AML-193 (cell line): ENCODE measurements at places on chromosomes 6 and 20.

DNA sequence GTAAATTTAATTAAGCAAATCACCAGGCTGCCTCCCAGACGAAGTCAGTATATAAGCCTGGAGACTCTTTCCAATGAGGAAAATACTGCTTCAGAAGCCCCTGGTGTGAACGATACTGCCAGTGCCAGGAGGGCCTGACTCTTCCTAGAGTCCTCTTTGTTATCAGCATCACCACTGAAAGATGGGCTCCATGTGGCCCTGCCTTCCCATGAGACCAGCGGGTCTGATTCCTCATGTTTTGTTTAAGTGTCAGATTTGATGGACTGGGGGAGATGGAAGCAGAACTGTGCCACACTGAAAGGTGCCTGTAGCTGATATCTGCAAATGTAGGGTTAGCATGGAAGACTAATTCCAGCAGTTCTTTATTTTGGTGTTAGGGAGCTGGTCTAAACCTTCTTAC is 7.9 kb downstream of the NQO2 start:
- DNase-seq: no peak

DNA sequence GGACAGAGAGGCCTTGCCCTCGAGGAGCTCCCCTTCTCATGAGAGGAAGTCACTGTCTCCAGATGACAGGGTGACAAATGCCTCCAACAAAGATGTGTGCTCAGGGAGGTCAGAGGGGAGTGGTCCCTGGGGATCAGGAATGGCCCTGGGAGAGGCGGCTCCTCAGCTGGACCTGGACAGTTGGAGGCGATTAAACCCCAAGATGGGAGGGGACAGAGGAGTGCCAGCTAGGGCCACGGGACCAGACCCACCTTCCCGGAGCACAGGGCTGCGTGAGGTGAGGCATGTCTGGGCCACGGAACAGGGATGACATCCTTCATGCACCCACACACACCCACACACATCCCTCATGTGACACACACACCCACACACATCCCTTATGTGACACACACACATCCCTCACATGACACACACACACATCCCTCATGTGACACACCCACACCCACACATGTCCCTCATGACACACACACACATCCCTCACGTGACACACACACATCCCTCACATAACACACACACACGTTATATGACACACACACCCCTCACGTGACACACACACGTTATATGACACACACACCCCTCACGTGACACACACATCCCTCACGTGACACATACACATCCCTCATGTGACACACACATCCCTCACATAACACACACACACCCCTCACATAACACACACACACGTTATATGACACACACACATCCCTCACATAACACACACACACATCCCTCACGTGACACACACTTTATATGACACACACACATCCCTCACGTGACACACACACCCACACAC is 57.4 kb upstream of the SLCO4A1 start:
- DNase-seq: no peak

DNA sequence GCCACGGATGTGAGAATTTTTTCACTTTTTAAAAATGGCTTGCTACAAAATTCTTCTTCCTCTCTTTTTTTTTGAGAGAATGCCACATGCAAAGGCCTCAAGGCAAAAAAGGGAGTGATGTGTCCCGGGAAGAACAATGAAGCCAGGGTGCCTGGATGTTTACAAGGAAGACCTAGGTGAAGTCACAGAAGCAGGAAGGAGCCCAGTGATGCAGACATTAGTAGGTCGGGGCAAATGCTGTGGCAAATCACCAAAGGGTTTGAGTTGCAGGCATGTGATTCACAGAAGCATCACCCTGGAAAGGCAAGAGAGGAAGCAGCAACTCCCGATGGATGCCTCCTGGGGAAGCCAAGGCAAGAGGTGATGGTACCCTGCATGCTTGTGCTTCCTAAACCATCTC is 46.8 kb downstream of the FARS2 start:
- DNase-seq: no peak

- DNase-seq: no peak
Measured at GRCh38 chr6:14436592-14437132, 319.1 kb downstream of the CD83 start.

DNA sequence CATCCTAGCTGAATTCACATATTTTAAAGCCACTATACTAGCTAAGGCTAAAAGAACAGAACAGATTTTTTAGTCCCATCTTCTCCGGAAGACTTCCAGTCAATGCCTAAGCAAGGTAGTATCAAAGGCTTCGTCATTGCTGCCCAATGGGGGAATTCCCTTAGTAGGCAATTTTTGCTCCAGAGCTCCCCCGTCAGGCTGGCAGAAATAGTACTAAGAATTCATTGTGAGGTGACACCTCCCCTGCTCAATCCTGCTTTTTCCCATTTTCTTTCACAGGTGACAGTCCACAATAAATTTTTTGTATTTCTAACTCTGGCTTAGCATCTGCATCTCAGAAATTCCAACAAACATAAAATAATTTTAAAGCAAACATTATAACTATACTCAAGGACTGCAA is 52.8 kb upstream of the SRSF6 start:
- peak; percentile 21 for DNase-seq

DNA sequence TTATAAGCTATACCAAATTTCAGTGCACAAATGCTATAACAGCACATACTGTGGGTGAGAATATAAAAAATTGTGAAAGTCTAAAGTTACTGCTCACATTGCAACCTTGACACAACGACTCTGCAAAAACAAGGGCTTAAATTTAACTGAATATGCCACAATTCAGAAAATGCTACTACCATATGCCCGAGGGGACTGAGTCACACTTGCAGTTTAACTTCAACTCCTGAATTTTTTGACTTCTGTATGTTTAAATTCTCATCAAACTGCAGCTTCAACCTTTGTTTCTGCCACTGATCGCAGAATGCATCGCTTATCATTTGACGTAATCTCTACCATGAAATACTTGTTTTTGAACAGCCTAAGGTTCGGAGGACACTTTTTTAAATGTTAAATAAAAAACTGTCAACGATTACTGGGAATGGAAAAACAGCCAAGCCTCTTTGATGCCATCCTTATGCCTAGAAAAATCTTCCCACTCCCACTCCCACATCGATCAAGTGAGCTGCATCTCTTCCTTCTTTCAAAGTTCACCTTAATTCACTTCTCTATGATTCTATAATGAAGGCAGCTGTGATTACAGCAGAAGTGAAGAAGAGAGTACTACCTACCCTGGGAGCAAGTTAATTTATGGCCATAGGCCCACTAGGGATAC is 136.5 kb downstream of the ATXN1 start:
- DNase-seq: no peak

DNA sequence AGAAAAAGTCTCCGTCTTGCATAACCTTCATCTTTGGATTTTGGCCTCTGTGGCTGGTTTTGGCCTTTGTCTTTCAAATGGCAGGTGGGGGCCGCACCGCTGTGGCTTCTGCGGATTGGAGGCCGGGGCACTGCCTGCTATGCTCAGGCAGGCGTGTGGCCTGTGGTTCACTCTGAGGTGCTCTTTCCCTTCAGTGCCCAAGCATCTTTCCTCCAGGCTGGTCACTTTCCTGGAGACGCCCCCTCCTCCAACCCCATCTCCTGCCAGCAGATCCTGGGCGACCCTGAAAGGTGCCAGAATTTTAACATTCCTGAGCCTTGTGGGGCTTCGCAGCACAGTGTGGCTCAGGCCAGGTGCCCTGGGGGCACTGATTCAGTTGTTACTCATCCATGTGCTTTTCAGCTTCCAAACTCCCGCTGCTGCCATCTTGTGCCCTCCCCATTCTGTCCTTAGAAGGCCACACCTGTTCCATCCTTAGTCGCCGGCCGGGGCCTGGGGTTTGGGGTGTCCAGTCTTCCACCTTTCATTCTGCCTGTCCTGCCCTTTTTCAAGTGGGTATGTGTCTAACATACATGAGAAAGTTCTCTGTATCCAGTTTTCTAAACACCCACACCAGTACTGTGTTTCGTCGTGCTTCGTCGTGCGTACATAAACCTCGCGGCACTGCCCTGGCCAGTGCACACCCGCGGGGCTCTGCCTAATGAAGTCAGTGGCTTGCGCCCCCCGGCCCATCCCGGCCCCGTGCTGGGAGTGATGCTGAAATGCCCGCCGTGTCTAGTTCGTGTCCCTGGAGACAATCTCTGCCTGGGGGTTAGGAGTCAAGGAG is 12.1 kb downstream of the SS18L1 start:
- no peak for DNase-seq

GRCh38 chr20:17345321-17345720 is 118.5 kb downstream of the PCSK2 start:
- DNase-seq: no peak

DNA sequence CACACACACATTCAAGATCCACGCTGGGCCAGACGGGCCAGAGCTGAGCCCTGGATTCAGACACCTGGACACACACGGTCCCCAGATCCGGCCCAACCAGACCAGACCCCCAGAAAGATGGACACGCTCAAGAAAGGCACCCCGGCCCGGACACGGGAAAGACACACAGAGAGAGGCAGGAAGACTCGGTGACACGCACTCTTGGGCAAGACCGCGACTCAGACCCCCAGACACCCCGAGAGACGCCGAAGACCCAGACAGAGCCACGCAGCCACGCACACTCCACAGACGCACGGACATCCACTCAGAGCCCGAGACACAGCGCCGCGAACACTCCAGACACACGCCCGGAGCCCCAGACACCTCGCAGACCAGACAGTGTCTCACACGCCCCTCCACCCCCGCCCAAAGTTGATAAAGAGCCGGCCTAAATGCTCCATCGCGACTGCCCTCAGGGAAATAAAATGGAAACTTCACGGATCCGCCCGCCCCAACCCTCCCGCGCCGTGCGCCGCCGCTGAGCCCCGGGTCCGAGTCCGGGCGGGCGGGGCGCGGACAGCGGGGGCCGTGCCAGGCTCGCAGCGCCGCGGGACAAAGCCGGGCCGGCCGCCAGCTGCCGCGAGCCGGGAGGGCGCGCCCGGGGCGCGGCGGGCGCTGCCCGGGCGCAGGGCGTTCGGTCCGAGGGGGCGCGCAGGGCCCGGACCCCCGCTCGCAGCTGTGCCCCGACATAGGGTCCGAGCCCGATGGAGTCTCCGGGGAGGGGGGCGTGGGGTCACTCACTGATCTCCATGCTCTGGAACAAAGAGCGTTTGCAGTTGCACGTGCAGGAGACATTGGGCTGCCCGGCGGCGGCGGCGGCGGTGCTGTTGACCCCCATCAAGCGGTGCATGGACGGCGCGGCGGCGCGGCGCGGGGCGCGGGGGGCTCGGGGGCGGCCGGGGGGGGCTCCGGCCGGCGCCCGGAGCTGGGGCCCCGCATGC is 831 bp downstream of the PMEPA1 start:
- no peak for DNase-seq

DNA sequence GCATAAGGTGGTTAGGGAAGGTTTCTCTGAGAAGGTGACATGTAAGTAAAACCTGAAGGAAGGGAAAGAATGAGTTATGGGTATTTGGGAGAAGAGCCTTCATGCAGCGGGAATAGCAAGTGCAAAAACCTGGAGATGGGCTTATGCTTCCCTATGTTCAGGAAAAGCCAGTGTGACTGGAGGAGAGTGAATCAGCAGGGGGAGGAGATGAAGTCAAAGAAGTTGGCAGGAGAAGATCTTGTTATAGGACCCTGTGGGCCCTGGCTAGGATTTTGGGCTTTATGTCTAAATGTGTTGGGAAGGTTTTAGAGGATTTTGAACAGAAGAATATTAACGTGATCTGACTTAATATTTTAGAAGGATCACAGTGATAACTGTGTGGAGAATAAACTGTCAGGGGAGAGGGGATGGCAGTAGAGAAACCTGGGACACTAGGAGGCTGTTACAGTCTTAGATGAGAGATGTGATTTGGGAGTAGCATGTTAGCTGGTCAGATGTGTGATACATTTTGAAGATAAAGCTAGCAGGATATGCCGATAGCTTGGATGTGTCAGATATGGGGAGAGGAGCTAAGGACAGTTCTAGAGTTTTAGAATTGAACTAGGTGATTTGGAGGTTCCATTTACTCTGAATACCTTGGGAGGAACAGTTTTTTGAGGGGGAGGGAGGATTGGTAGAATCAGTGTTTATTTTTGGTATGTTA is 41.0 kb downstream of the PHF3 start:
- no peak for DNase-seq

DNA sequence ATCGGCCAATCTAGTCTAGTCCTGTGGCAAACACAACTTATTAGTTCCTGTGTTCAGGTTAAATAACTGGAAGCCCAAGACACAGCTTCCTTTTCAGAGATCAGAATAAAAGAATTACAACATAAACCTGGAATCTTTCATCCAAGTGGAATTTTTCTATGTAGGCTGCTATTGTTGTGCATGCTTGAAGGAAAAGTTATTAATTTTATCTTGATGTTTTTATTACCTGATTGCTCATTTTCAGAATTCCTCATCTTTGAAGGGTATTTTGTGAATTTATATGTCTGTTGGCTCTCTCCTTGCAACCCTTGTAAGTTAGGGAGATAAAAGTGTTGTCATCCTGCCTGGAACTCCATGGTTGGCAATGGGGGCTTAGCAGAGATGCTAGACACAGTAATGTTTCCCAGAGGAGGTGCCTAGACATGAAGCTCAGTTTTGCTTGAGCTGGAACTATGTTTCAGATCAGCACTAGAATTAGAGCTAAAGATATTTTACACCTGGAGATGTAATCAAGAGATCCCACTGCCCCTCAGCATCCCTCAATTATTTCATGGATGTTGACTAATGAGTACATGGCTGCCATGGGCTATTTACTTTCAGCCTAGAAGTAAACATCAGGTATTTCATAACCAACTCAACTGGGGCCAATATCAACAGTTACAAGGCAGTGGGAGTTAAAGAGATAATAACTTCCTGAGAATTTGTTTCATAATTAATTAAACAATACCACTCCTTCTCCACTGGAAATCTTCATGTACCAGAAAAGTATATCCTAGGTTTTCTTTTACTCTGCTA is 367.0 kb upstream of the MARCKS start:
- DNase-seq: no peak

- DNase-seq: no peak
Measured at GRCh38 chr20:24469116-24469893, at the start of gene SYNDIG1. Gene SYNDIG1 (plus strand): TSS chr20:24469629. CDS start chr20:24543098, 73,469 bp downstream.

DNA sequence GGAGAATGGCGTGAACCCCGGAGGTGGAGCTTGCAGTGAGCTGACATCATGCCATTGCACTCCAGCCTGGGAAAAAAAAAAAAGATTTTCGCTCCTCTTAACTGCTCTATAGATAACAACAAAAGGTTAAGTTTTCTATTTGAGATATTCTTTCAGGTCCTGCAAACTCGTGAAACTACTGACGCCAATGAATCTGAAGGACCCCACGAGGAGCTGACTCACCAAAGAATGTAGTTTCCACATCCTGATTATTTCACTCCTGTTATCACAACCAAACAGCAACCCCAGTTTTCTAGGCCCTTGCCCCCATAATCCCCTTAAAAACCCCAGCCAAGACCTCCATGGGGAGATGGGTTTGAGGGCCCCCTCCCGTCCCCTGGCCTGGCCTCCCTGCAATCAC is 58.7 kb downstream of the OTOR start:
- no peak for DNase-seq
